Bronchial epithelial cell (primary cell): ENCODE measurements at places on chromosomes 11 and 22. TPM values are rescaled to one million over a fixed set of nuclear protein-coding genes. Genes with fewer than 3 reads are reported as not detected.
A peak's percentile ranks its signal among the peaks of the same experiment; 100 is the strongest.

- DNase-seq, result no peak
Observed at GRCh38 chr11:46278387-46279125, 1.1 kb downstream of the CREB3L1 start.

DNA sequence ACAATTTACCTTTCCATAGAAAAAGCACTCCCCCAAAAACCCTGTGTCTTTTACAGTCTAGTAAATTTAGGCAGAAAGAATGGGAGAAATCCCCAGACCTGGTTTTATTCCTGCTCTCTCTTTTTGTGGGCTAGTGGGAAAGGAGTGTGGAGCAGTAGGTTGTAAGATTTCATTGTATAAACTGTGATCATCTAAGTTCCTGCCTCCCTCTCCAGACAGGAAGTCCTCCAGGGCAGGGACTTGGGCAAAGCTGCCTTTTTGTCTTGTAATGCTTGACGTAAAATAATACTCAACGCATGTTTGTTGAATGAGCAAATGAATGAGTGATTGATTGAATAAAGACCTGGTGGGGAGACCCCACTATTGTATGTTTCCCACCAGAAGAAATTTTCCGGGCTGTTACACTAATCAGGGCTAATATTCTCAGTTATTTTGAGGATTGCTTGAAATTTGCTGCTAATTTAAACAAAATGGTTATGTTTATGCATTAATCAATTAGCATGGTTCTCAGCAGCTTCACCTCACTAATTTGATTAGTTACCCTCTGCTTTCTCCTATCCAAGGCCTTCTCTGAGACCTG is 36.3 kb downstream of the CSNK2A3 start:
- DNase-seq, result peak; percentile 49

- DNase-seq, result peak; percentile 61
Observed at GRCh38 chr22:41352058-41352457, 29.7 kb upstream of the TEF start.

- DNase-seq, result no peak
Observed at GRCh38 chr11:99327066-99327465, 306.3 kb downstream of the CNTN5 start.

Gene FAM180B
- not detected in 2 replicates for total RNA-seq

Gene GRIA4
- total RNA-seq, result under 0.01 TPM in 1 of 2 replicates, not detected in the other

Gene CPT1B
- total RNA-seq, result 3.4 and 8.2 TPM in 2 replicates

Gene RFPL2
- total RNA-seq, result not detected in 2 replicates
